Astrocyte of the hippocampus (primary cell): ENCODE measurements at places on chromosomes 13 and 19.
A peak's percentile ranks its signal among the peaks of the same experiment; 100 is the strongest.

GRCh38 chr19:45901912-45902650 is at the start of gene MYPOP:
Gene MYPOP, minus strand, starts transcription at chr19:45902613. Its CDS starts 840 bp downstream, at chr19:45901773.
- peak; percentile 44 for DNase-seq

DNA sequence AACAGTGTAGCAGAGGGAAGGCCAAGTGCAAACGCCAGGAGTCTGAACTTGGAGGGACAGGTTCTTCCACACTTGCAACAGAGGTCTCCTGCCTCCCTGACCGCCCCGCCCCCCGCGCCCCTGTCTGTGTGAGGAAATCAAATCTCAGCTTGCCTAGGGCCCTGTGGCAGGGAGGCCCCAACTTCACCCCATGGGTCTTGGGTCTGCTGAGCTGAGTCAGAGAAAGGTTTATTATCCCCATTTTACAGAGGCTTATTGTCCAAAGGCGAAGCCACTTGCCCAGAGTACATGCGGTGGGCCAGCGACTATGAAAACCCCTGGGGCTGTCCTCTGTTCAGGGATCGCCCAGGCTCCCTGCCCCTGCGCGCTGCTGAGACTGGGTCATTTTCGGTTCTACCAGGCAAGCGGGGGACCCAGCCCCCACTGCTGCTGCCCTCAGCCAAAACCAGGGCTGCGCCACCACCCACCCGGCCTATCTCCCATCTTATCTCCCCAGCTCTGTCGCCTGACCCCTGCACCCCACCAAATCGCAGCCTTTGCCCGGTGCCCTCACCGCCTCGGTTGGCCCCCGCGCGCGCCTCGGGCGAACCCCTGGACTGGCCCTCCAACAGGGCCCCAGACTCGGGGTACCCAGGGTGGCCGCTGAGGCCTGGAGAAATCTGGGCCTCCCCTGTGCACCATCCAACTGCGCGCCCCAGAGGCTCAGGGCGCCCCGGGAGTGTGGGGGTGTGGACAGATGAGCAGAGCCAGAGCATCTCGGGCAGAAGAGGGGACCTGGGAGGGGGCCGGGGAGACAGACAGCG is 850 bp upstream of the CERS4 start:
- no peak for DNase-seq

- peak; percentile 9 for DNase-seq
Observed at GRCh38 chr13:71801781-71802180, 65.2 kb downstream of the DACH1 start.

GRCh38 chr13:75870397-75870903 is 234.3 kb downstream of the LMO7 start:
- DNase-seq, result peak; percentile 33

DNA sequence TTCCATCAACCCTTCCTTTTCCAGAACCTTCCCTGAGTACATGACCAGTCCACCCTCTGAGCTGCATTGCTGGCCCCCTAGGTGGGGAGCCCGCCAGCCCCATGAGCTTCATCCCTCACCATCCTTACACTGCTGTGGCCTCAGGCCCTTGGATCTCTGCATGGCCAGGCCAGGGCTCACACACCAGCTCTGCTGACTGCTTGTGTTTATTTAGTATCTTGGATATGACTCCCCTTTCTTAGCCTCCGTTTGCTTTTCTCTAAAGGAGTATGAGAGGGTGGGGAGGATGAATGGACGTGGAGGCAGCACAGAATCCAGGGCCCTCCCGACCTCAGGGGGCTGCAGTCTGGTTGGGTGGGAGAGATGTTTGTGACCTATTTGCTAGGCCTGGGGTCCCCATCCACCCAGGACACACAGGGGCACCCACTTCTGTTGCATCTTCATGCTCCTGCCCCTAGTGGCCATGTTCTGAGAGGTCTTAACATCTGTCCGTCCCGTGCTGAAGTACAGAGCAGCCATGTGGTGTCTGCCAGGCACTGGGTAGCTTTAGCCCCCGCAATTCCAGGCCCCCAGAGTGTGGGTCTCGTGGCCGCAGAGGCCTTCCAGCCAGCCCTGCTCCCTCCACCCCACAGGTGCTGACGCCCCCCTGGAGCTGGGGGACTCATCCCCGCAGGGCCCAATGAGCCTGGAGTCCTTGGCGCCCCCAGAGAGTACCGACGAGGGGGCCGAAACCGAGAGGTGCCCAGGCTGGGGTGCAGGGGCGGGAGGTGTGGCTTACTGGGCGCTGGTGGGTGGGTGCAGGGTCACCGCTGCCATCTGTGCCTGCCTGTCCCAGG is 13.0 kb downstream of the ARHGEF1 start:
- DNase-seq, result no peak

- no peak for DNase-seq
Observed at GRCh38 chr13:44407379-44407778, 33.8 kb downstream of the SERP2 start.
